Large intestine (tissue), 12 donors: ENCODE measurements at places on chromosomes 5 and 9.

- DNase-seq = peak; percentile 79
These were observed 29.3 kb upstream of the OBP2B start for GRCh38 chr9:133238272-133238850.

DNA sequence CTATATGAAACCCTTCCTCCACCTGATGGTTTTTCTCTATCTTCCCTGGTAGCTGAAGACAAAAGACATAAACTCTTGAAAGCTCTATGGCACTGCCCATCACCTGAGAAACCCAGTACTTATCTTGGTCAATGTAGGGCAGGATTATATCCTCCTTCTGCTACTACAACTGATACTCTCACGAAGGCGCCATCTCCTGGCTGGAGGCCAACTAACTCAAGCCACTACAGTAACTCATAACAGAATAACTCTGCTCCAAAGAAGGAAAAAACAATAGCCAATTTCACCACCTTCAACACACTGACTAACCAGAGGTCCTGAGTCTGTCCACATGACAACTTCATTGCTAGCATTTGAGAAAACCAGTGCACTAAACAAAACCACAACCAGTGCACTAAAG lies 409.2 kb downstream of the CETN3 start:
- no peak for DNase-seq

DNA sequence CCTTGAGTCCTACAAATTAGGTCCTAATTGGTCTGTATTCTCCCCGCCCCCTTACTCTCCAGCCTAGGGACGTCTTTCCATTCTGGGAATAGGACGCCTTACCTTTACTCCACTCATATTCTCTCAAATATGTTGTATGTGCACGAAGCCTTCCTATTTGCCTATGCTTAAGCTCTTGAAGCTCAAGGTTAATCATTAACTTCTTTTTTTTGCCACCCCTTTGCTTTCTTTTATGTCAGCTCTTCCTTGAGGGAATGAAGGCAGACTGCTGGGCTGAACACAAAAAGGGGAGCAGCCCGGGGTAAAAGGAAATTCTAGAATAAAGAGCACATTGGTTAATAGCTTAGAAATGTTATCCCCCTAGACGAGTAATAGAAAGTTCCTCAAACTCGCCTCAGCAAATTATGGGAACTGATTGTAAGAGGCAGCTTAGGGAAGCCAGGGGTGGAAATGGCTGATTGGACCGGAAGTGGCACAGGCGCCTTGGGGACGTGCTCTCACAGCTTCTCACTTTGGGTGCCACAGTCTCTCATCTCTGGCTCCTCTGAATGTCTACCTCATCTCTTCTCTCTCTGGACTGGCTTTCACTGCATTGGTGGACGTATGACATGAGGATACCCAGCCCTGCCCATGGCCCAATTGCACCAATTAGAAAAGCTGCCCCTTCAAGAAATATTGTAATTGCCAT lies 122.3 kb upstream of the IL12B start:
- DNase-seq = peak; percentile 44

DNA sequence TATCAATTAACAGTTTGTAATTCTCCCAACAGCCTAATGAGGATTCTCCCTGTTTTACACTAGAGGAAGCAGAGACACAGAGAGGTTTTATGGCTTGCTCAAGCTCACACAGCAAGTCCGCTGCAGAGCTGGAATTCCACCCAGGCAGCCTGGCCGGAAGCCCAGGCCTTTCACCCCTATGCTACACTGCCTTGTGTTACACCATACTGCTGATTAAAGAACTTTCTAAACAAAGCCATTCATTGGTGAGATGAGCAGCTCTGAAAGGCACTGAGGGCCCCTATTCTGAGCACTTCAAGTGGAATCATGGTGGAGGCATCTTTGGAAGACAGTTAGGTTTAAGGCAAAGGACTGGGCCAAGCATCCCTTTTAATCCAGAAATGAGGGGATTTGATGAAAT lies 14.7 kb upstream of the LARP1 start:
- DNase-seq = no peak

DNA sequence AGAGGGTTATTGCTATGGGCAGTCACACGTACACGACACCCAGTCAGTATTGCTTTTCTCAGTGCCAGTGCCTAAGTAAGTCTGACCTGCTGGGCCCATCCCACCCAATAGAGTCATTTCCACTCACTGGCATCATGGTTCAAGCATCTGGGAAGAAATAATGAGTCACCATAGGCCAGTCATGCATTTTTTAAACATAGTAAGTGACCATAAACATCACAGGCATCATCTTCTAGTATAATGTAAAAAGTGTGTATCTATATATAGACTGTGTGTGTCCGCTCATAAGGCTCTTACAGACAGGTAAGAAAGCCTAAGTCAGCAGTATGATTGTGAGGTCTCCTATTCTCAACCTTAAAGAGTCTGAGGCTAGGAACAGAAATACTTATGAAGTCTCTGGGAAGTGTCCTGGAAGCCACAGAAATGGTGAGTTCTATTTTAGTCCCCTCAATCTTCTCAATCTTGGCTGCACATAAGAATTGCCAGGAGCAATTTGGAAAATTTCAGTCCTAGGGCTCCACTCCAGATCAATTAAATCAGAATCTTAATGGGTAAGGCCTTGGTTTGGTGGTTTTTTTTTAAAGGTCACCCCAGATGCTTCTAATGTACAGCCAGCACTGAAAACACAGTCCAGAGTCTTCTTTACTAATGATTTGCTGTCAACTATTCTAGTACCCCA lies 65.2 kb downstream of the ZNF366 start:
- no peak for DNase-seq

DNA sequence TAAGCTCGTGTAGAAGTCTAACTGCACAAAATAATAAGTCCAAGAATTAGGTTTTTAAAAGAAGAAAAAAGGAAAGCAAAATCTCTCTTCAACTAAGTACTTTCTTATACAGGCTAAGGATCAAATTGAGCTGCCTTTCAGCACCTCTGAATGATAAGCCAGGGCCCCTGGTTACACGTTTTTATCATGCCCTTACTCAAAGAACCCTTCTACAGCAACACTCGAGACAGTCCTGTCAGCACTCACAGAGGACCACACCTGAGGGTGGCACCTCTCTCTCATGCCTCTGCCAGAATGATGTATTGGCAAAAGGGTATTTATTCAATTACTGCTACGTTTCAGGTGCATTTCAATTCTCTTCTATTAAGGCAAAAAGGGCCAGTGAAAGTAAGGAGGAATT lies 150.5 kb downstream of the BNC2 start:
- no peak for DNase-seq

DNA sequence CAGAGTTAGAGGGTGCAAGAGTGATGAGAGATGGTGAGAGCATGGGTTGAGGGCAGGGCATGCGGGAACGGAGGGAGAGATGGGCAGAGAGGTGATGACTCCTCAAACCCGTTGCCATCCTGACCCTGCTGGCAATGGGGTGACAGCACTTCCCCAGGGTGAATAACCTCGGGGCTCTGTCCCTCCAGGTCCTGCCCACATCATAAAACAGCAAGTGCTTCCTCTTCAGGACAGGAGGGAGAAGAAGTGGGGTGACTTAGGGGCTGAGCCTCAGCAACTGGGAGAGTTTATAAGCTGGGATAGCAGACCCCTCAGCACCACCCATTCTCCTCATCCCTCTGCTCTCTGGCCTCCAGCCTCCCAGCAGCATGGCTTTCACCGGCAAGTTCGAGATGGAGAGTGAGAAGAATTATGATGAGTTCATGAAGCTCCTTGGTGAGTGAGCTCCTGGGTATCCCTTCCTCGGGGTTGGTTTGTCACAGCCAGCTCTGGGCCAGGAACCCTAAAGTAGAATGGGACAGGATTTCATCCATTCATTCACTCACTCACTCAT lies at the start of gene FABP6:
TSS of gene FABP6 (plus strand) at position 317 of the 553 bp plus-strand sequence. CDS start at position 369, 52 bp downstream.
- DNase-seq = peak; percentile 20

- no peak for DNase-seq
These were observed 1299.8 kb upstream of the WWC1 start for GRCh38 chr5:166991601-166992000.

DNA sequence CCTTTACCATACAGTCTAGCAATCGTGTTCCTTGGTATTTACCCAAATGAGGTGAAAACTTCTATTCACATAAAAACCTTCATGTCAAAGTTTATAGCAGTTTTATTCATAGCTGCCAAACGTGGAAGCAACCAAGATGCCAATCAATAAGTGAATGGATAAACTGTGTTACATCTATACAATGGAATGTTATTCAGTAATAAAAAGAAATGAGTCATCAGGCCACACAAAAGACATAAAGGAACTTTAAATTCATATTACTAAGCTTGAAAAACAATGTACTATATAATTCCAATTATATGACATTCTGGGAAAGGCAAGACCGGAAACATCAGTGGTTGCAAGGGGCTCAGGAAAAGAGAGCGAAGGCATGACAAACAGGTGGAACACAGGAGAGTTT lies 679.9 kb downstream of the ISL1 start:
- no peak for DNase-seq

- DNase-seq = no peak
These were observed 10.5 kb downstream of the HABP4 start for GRCh38 chr9:96460470-96460869.

DNA sequence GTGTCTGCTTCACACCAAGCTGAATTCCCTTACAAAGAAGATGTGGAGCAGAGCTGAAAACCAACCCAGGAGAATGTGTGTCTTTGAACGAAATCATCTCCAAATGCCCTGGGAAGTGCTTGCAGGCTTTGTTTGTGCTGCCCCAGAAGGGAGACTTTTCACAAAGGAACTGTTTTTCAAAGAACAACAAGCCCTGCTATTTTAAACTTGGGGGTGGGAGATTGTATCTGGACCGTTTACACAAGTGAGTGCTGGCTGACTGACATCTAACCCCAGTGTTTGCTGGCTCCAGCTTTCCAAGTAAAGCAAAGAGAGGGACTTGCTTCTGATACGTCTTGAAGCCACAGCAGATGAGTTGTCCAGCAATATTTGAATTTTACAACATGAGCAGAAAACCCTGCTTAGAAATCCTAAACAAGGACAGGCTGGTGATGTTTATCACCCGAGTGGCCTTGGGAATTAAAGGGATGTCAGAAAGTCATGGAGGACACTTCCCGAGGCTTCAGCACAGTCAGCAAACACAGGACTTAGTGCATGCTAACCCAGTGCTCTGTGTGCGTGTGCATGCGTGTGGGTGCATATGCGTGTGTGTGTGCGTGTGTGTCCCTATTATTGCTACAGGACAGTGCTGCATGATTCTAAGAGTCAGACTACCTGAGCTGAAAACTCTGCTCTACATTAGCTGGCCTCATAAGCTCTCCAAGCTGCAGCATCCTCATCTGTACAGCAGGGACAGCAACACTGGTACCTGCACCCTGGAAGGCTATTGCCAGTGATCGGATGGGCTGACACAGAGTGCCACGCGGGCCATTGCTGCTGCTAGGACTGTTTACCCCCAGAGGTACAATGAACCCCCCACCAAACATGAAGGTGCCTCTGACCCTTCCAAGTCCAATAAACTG lies 1.4 kb downstream of the ADAMTS12 start:
- no peak for DNase-seq

DNA sequence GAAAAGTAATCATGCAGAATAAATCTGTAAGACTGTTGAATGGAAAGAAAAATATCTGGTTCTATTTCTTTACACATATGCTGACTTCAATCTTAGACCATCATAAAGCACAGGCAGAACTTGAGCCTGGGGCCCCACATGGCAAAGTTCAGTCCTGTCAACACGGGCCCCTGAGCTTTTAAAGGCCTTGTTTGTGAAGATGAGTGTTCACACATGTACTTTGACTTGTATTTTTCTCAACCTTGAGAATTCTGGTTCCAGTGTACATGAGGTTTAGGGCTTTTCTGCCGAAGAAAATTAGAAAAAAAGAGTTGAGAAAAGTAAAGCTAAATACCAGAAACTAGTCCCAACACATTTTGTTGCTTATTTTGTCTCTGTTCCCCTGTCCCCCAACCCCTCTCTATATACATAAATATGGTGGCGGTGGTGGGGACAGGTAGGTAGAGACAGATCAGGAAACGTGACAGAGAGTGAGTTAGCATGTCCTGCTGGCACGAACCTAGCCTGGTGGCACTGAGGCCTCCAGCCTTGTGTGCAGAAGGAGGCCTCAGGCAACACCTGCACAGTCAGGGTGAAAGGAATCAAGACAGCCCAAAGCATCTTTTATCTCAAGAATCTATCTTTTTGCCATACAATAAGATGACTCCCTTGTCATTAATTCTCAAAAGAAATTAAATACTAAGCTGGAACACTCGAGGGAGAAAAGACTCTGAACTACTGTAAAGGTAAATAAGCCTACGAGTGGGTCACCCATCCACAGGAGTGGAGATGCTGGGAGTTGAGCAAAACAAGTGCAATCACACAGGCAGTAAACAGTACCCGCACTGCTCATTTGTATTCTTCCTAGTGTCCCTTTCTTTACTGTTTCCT lies 22.9 kb downstream of the LIFR start:
- peak; percentile 91 for DNase-seq

DNA sequence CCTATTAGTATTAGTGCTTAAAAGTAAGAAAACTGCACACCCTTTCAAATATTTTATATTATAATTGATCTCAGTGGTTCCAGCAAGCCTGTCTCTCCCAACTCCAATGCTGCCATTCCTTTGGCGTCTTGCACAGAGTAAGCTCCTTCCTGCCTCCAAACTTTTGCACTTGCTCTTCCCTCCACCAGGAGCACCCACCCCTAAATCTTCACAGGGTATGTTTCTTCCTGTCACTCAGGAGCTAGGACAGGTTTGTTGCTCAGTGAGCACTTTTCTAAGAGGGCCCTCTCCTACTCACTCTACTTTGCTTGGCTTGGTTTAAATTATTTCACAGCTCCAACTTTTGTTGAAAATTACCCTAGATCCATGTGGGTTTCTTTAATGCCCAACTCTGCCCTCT lies 189.1 kb upstream of the ADRA1B start:
- DNase-seq = no peak

DNA sequence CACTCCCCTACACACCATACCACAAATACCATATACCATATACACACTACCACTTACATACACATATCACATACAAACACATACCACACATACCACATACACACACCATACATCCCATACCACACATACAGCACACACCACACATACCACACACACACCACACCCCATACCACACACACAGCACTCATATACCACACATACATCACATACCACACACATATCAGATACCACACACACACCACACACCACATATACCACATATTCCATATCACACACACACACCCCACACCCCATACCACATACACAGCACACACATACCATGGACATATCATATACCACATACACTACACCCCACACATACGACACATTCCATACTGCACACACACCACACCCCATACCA lies 276.6 kb downstream of the GADD45G start:
- DNase-seq = no peak

- no peak for DNase-seq
These were observed 37.8 kb downstream of the CDH6 start for GRCh38 chr5:31231177-31231838.

- DNase-seq = peak; percentile 5
These were observed 664 bp upstream of the RAB3C start for GRCh38 chr5:58582019-58582802.
